H1 (cell line): ENCODE measurements at places on chromosomes 6 and 20.

DNA sequence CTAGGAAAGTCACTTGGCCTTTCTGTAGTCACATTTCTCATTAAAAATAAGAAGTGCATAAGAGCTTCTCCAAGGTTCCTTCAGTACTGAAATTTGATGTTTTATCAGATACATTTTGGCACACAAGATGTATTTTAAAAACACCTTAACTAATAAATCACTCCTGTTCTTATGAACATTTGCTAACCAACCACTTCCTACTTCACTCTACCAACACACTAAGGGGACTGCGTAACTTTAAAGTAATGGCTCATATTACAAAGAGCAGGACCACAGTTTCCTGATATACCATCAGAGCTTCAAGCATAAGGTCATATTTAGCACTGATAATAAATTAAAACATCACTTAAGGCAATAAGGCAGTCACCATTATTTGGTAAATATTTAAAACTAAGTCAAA, 104.4 kb downstream of the RALGAPA2 start:
- no peaks in the 10 kb centered on the region for H3K4me1 ChIP-seq
- H3K27me3 ChIP-seq = no peaks in the 10 kb centered on the region
- DNase-seq = no peak
- no peak overlapping the region for H3K4me3 ChIP-seq
- H3K27ac ChIP-seq = no peak overlapping the region

- no peak overlapping the region for H3K27ac ChIP-seq
- no peaks in the 10 kb centered on the region for H3K36me3 ChIP-seq
- H3K4me3 ChIP-seq = no peak overlapping the region
- H3K4me1 ChIP-seq = peaks cover 2% of the 10 kb centered on the region
- no peak for DNase-seq
Observed at GRCh38 chr6:169807699-169808607, 56.5 kb downstream of the ERMARD start.

DNA sequence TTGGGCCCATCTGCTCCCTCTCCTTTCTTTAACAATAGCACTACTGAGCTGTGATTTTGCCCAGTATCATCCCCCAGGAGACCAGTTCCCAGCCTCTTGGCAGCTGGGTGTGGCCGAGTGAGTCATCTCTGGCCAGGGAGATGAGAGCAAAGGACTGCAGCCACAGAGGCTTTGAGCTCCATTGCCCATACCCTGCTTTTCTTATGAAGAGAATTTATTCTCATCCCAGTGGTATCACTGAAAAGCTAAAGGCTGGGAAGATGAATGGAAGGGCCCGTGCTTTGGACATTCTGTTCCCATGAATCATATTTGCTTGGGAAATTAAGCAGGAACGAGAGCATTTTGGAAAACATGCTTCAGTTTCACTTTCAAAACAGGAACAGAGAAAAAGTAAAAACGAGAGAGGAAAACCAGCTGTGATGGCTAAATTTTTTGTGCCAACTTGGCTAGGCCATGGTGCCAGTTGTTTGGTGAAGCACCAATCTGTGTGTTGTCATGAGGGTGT, 14.9 kb downstream of the CST3 start:
- H3K36me3 ChIP-seq = no peaks in the 10 kb centered on the region
- H3K27me3 ChIP-seq = no peaks in the 10 kb centered on the region
- H3K27ac ChIP-seq = no peak overlapping the region
- H3K4me3 ChIP-seq = no peak overlapping the region
- H3K4me1 ChIP-seq = peaks cover 4% of the 10 kb centered on the region; the same call in 1 of the 2 replicates
- DNase-seq = no peak

- H3K27me3 ChIP-seq = no peaks in the 10 kb centered on the region
- H3K4me3 ChIP-seq = no peak overlapping the region
- no peak overlapping the region for H3K27ac ChIP-seq
Observed at GRCh38 chr6:39731565-39731964, 6.4 kb upstream of the KIF6 start.

DNA sequence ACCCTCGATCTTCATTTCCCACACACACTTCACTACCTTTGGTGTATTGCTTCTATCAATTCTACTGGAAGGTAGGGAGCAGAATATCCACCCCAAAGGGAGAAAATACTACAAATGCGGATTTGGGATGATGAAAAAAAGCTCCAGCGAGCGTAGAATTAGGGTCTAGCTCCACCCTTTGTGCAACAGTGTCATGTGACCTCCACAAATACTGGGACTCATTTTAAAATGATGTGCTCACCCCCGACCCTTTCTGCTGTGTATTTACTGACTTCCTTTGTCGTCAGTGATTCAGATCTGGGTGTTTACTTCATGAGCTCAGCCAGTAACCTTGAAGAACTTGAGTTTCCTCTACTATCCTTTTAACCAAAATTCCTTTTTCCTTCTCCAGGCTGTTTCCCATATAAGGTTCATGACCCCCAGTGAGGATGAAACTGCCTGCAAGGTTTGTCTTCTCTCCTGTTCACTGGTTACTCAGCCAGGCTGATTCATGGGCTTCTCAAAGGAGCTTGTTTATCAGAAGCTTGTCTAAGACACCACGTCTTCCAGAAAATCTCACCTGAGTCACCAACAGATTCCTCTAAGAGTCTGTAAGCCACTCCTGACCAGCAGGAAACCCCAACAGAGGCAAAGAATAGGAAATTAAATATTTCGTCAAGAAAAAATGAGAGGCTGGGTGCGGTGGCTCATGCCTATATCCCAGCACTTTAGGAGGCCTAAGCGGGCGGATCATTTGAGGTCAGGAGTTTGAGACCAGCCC, 39.6 kb upstream of the PAX1 start:
- no peaks in the 10 kb centered on the region for H3K4me1 ChIP-seq
- H3K27me3 ChIP-seq = no peaks in the 10 kb centered on the region
- DNase-seq = no peak
- no peak overlapping the region for H3K4me3 ChIP-seq
- H3K27ac ChIP-seq = no peak overlapping the region

DNA sequence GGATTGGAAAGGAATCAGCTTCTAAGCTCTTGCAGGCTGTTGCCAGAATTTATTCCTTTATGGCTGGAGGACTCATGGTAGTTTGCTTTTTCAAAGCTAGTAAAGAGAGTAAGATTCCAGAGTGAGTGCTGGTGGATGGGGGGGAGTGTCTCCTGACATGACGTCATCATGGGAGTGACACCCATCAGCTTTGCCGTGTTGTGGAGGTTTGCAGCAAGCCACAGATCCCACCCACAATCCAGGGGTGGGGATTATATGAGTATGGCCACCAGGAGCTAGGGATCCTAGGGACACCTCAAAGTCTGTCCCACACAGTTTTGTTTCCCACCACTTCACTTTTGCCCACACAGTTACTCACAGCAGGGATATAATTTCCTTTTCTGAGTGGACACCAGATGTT, 28.7 kb upstream of the PMEPA1 start:
- H3K4me1 ChIP-seq = no peaks in the 10 kb centered on the region; the same call in 1 of the 2 replicates
- no peaks in the 10 kb centered on the region for H3K27me3 ChIP-seq
- no peak overlapping the region for H3K27ac ChIP-seq
- DNase-seq = no peak
